ENCODE measurements at places on chromosomes 4 and X.

DNA sequence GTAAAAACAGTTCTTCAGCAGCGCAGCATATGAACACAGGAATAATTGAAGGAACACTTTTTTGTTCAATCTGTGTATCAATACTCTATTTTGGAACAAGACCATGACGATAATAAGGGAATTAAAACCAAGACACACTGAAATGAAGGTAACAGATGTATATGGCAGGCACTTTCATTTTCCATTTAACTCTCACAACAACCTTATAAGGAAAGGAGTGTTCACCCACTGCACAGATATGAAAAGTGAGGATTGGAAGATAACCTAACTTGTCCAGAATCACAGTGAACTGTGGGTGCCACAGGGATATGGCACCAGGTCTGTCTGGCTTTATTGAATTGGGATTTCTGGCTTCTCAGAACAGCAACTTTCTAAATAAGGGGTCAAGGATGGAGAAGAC is 153.3 kb downstream of the MID1IP1 start:
- DNase-seq = no peak

- DNase-seq = no peak
Observed at GRCh38 chrX:40632199-40632598, 9.0 kb downstream of the MPC1L start.

GRCh38 chr4:13656569-13657405 is 29.3 kb upstream of the BOD1L1 start:
- peak; percentile 67 for DNase-seq

GRCh38 chr4:111919639-111920038 is 225.6 kb upstream of the FAM241A start:
- DNase-seq = no peak

GRCh38 chr4:173242466-173243250 is 74.0 kb downstream of the GALNT7 start:
- no peak for DNase-seq

DNA sequence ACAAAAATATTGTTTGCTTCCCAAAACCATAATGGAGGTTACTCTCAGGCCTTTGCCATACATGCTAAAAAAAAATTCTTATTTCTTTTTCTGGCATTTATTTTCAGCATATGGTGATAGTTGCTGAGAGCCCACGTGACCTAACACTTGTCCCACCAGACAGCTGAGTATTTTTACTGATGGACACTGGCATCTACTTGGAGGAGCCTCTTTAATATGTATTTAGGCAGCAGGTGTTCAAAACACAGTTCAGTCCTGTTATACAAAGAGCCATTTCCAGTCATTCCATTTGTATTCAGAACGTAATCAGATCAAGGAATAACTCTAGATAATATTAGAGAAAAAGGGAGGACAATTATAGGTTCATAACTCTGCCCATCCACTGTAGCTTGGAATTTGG is 95.5 kb downstream of the CXCL13 start:
- DNase-seq = no peak

GRCh38 chr4:25578432-25578831 is 77.2 kb upstream of the SLC34A2 start:
- peak; percentile 36 for DNase-seq

- peak; percentile 72 for DNase-seq
Observed at GRCh38 chr4:177047070-177047850, 254.5 kb upstream of the VEGFC start.

- no peak for DNase-seq
Observed at GRCh38 chr4:768995-769394, 56.9 kb downstream of the CPLX1 start.

Data from H1 (cell line).